ENCODE measurements at places on chromosomes 1 and 21.

- peak; percentile 49 for DNase-seq
Measured at GRCh38 chr21:14675774-14676530, 129.8 kb upstream of the SAMSN1 start.

DNA sequence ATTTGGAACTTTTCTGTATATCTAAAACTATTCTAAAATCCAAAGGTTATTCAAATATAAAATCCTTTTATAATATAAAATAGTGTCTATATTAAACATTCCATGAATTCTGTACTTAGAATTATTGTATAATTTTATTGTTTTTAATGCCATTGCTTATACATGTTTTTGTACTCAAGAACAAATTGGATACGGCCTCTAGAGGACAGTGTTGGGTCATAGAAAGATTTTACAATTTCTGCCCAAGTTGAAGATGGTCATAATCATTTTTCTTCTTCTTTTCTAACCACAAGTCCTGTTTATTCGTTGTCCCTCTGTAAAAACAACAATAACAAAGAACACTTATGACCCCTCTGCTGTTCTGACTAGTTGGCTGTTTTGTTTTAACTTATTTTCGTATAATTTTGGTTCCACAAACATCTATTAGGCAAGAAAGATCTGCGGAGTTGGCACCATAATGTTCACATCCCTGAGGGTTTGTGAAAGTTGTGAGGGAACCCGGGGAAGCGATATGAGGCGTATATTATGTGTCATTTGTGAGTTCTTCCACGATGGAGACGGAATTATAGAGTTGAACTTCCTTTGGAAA is 75.7 kb upstream of the KIF26B start:
- DNase-seq, result peak; percentile 57

- DNase-seq, result no peak
Measured at GRCh38 chr1:96187020-96187419, 534.6 kb upstream of the PTBP2 start.

- DNase-seq, result no peak
Measured at GRCh38 chr21:31279986-31280385, 64.1 kb downstream of the TIAM1 start.

DNA sequence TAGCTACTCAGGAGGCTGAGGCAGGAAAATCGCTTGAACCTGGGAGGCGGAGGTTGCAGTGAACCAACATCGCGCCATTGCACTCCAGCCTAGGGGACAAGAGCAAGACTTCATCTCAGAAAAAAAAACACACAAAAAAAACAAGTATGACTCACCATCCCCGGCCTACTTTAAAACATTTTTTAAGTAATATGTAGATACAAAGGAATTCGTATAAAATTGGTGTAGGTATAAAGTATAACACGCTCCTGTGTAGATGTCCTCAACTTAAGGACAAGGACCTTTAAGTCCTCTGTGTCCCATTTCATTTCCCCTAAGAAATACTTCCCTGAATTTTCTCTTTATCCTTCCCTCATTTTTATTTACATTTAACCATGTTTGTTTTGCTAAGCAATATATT is 73.4 kb upstream of the PKN2 start:
- no peak for DNase-seq

GRCh38 chr1:207981976-207982375 is 71.1 kb upstream of the CD34 start:
- DNase-seq, result no peak

DNA sequence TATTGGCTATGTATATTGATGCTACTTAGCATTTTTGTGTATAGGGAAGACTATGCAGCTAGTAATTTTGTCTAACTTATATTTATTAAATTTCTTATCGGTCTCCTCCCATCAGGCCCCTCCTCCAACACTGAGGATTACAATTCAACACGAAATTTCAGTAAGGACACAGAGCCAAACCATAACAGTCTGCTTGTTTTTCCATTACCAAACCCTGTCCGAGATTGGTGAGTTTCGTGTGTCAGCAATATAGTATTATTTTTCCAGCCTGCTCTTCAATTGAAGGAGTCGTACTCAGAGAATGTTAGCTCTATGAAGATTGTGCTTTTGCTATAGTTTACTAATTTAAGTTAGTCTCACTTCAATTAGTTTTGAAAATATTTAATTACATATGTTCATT is 1495.3 kb downstream of the MRPL39 start:
- DNase-seq, result no peak

- DNase-seq, result no peak
Measured at GRCh38 chr1:87956750-87957149, 628.1 kb downstream of the LMO4 start.

GRCh38 chr1:232899839-232900238 is 50.6 kb upstream of the NTPCR start:
- no peak for DNase-seq

DNA sequence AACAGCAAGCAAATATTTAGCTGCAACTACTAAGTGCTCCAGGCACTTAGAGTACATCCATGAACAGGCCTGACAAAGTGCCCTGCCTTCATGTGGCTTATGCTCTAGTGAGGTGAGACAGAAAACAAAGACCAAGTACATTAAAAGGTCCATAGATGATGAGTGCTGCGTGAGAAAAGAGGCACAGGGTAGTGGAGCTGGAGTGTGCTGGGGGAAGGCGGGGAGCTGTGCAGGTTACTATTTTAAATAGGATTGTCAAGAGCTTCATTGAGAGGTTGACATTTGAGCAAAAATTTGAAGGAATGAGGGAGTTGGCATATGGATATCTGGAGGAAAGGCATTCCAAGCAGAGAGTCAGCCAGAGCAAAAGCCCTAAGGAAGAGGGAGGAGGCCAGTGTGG is 29.3 kb upstream of the RXRG start:
- no peak for DNase-seq

- no peak for DNase-seq
Measured at GRCh38 chr1:15485636-15486035, 9.7 kb downstream of the CELA2B start.

DNA sequence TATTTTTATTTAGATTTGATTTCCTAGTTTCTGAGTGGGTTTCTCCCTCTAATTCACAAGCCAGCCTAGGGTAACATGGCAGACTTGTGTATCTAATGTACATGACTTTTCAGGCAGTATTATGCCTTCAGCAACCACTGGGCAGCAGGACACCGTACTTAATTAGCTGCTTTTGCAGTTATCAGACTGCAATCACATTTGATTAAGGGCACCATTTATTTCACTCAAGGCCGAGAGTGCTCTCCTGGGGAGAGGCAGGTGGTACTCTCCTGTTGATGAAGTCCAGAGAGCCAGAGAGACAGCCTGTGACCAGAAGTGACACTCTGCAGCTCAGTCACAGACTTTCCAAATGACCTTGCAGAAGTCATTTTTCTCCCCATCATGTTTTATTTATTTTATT is 18.7 kb downstream of the CYYR1 start:
- no peak for DNase-seq

GRCh38 chr21:28580585-28580984 is 412.1 kb downstream of the LTN1 start:
- DNase-seq, result no peak

DNA sequence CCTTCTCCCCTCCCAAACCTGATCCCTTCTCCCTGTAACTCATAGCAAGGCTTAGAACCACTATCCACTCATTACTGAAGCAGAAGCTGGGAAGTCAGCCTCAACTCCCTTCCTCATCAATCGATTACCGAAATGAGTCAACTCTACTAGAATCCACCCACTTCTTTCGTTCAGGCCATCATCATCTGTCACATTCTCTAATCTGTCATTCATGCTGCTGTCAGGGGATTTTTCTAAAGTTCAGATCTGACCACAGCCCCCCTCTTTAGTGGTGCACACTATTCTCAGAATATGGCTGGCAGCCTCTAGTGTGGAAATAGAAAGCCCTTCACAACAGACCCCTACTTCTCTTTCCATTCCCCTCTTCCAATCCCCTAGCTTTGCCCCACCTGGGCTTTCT is 5.1 kb downstream of the NT5C1A start:
- DNase-seq, result no peak

GRCh38 chr1:156198831-156199349 is 5.0 kb downstream of the SLC25A44 start:
- no peak for DNase-seq

DNA sequence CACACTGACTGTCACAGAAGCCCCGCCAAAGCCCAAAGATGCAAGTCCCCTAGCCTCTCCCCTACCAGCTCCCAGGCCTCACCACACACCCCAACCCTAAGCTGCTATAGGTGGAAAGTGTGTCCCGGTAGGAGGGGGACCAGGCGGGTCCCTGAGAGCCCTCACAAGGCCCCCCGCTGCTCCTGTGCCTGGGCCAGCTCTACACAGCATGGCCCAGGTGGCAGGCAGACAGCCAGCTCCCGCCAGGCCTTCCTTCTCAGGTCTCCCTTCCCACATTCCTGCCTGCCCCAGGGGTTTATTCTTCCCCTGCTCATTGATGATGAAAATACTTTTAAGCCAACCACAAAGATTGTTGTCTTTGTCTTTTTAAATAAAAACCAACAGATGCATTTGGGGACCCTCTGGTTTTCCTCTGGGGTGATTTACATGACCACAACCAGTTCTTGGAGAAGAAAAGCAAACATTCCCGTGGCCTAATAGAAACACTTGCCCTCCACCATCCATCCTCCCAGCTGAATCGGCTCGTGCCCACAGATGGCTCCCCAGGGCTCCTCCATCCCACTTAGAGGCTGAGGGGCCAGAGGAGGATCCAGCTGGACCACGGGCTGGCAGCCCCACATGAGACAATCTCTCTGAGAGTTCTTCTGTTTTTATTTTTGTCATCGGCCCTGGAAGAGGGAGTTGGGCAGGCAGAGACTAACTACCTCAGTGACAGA is 93.1 kb downstream of the DMRTB1 start:
- no peak for DNase-seq

DNA sequence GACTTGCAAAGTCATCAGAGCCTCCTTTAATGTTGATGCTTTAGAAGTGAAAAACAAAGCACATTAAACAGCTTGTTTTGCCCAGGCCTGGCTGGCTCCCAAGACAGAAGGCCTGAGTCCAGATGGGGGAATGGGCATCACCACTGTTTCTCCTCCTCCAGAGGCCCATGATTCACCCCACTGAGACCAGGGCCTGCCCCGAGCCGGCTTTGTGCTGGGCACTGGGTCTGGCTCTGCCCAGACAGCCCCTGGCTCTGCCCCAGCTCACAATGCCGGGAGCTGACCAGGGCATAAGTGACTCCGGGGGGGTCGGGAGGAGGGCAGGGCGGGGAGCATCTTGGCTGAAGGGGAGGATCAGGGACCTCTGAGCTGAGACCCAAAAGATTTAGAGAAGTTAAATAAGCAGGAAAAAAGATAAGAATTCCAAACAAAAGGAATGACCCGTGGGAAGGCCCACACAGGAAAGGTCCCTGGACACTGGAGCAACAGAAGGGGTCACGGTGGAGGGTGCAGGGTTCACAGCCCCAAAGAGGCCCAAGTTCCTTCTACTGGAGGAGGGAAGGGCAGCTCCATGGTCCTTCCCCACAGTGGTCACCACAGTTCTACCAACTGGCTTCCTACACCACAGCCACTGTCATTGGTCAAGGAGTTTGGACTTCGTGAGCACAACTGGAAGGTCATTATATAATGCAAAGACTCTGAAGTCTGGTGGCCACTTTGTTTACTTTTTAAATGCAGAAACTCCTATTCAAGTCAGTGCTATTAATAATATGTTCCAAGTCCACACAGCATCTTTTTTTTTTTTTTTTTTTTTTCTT is 5.5 kb downstream of the C2CD2 start:
- DNase-seq, result no peak

DNA sequence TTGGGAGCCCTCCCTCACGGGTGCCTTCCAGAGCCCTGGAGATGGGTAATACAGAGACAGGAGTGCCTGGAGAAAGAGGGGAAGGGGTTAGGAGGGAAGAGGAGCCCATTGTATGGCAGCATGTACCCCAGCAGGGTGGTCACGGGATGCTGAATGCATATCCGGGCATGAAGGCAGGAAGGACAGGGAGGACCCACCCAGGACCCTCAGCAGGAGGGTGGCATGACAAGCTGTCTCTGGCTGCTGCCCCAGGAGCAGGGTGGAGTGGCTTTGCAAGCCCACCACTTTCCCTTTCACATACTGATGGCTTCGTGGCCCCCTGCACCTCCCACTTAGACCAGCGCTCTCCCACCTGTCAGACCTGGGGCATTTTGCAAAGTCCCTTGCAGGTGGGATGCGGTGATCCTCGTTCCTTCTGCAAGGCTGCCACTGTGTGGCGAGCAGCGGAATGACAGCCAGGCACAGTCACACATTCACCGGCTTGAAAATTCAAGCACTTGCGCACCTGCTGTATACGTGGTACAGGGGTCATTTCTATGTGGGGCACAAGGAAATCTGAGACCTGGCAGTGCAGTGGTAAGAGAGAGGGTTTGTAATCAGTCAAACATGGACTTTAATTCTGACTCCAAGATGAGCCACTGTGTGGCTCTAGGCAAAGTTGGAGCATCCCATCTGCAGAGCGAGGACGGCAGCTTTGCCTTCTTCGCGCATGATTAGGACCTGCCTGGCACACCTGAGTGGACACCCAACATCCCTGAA is 53.2 kb upstream of the TMEM51 start:
- DNase-seq, result peak; percentile 47

Measured in inflammatory macrophage (primary cell).